ENCODE measurements at places on chromosomes 6 and 20.

- no peak for DNase-seq
Measured at GRCh38 chr20:37190354-37191112, 11.2 kb upstream of the MROH8 start.

GRCh38 chr20:63126876-63127699 lies 88.8 kb downstream of the YTHDF1 start:
- DNase-seq = no peak

- no peak for DNase-seq
Measured at GRCh38 chr6:38350942-38351341, 288.8 kb downstream of the BTBD9 start.

GRCh38 chr20:52959125-52959524 lies 13.0 kb upstream of the TSHZ2 start:
- DNase-seq = no peak

- no peak for DNase-seq
Measured at GRCh38 chr6:7827142-7827541, 83.4 kb downstream of the TXNDC5 start.

- DNase-seq = no peak
Measured at GRCh38 chr6:116459927-116460326, 1.2 kb upstream of the CALHM6 start.

- DNase-seq = no peak
Measured at GRCh38 chr20:31705598-31706597, 16.8 kb downstream of the BCL2L1 start.

DNA sequence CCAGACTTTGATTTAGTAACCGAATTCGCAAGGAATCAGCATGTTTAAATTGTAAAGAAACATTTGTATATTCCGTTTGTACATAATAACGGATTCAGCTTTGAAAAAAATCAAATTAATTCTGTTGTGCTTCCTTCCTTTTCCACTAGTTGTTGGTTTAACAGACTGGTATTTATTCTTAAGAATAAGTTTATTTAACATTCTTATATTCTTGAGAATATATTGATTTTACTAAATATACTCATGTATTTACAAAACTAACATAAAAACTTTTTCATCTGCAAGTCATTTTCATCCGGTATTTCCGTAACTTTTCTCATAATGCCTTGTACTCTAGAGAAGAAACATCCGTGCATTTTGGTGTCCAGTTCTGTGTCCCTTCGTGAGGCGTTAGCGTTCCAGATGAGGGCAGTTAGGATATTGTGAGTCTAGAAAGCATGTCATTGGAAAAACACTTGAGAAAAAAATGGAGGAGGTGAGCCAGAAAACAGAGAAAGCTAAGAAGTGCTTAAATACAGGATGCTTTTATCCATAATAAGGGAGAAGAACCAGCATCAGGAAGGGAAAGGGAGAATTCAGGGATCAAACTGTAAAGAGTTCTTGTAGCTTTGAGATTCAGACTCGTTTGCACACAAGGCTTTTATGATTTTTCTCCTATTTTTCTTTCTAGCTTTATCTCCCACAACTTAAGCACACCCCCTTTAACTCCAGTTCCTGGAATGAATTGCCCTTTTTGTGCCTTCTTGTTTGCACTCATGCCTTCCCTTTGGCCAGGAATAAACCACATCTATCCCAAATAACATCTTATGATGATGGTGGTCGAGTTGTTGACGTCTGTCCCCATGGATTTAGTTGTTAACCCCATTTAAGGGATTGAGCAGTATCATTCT lies 1.8 kb downstream of the WRNIP1 start:
- no peak for DNase-seq

DNA sequence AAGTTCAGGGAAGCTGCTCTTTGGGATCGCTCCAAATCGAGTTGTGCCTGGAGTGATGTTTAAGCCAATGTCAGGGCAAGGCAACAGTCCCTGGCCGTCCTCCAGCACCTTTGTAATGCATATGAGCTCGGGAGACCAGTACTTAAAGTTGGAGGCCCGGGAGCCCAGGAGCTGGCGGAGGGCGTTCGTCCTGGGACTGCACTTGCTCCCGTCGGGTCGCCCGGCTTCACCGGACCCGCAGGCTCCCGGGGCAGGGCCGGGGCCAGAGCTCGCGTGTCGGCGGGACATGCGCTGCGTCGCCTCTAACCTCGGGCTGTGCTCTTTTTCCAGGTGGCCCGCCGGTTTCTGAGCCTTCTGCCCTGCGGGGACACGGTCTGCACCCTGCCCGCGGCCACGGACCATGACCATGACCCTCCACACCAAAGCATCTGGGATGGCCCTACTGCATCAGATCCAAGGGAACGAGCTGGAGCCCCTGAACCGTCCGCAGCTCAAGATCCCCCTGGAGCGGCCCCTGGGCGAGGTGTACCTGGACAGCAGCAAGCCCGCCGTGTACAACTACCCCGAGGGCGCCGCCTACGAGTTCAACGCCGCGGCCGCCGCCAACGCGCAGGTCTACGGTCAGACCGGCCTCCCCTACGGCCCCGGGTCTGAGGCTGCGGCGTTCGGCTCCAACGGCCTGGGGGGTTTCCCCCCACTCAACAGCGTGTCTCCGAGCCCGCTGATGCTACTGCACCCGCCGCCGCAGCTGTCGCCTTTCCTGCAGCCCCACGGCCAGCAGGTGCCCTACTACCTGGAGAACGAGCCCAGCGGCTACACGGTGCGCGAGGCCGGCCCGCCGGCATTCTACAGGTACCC lies at the start of gene ESR1:
TSS of gene ESR1 (plus strand) at position 170 of the 858 bp plus-strand sequence. CDS start at position 401, 231 bp downstream.
- no peak for DNase-seq

DNA sequence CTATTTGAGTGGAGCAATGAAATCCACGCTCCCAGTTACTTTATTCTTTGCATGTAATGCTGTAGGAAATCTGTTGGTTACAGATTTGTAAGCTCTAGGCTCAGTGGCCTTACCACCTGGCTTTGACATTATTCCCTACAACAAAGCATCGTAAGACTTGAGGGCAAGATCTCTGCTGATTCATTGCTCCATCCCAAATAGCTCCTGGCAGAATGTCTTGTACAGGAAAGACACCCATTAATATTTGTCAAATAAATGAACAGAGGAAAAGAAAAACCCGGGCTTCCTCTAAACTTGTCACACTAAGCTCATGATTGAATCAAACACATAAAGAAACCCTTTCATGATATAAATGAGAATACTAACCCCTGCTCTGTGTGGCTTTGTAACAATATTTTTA lies 357.5 kb upstream of the RNF217 start:
- DNase-seq = no peak

GRCh38 chr6:12355354-12355753 lies 65.2 kb downstream of the EDN1 start:
- DNase-seq = no peak

GRCh38 chr20:57902473-57902872 lies 192.7 kb upstream of the PMEPA1 start:
- DNase-seq = no peak

- no peak for DNase-seq
Measured at GRCh38 chr6:37059344-37060194, 54.1 kb downstream of the FGD2 start.

DNA sequence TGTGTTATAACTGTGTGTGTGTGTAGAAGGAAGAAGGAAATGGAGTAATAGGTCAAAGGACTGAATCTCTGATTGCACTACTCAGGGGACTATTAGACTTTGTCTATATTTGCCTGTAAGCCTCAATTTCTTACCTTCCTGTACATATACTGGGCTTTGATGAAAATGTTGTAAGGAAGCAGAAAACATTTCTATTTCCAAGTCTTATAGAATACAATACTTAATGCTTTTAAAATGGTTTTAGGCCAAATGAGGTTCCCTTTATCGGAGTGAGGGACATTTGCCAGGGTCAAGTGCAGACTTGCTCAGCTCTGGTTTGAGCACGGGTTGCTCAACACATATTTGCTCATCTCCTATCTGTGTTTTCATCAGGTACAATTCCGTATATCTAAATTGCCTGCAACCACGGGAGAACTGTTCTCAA lies 28.3 kb downstream of the MEP1A start:
- no peak for DNase-seq

GRCh38 chr20:43220612-43221011 lies 30.9 kb upstream of the PTPRT start:
- no peak for DNase-seq

GRCh38 chr6:15150207-15150606 lies 95.7 kb upstream of the JARID2 start:
- DNase-seq = no peak

DNA sequence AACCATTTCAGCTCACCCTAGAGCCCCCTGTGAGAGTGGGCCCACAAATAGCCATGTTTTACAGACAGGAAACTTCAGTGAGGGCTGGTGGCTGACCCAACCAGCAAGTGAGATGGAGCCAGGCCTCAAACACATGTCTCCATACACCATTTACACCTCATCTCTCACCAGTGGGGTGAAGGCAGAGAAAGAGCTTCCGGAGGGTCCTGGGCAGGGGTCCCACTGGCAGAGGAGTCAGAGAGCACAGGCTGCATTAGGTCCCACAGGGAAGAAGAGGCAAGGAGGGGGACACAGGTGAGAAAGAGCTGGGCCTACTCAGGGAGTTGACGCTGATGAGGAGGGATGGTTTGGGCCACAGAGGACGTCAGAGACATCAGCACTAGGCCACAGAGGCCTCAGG lies 172.6 kb downstream of the VEGFA start:
- no peak for DNase-seq
